Omental fat pad (tissue), 4 donors: ENCODE measurements at places on chromosomes 4 and X. TPM values are rescaled to one million over a fixed set of nuclear protein-coding genes. Genes with fewer than 3 reads are reported as not detected.

- DNase-seq: no peak
Observed at GRCh38 chr4:94744850-94745249, 12.9 kb upstream of the BMPR1B start.

Gene SPARCL1
- total RNA-seq: 438 TPM

- no peak for DNase-seq
Observed at GRCh38 chr4:174544496-174544895, 22.2 kb upstream of the HPGD start.

DNA sequence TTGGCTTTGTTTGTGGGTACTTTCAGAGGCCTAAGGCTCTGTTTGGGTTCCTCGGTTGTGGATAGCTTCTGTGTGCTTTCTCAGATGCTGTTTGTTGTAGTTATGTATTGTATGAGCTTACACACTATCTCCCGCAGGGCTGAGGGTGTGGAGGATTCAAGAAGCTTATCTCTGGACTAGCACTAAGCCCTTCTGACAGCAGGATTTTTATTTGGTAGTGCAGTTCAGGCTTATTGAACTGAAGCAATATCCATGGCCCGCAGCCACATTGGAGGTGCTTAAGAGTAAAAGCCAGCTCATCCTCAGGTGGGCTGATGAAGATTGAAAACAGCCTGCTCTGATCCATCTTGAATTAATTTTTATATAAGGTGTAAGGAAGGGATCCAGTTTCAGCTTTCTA is 128.2 kb downstream of the RASGEF1B start:
- DNase-seq: no peak

Gene TMSB15B
- total RNA-seq: 3.9 TPM
